ENCODE measurements at places on chromosomes 16 and 17.

- no peak for DNase-seq
Measured at GRCh38 chr17:74579900-74580299, 12.2 kb downstream of the CD300LD start.

DNA sequence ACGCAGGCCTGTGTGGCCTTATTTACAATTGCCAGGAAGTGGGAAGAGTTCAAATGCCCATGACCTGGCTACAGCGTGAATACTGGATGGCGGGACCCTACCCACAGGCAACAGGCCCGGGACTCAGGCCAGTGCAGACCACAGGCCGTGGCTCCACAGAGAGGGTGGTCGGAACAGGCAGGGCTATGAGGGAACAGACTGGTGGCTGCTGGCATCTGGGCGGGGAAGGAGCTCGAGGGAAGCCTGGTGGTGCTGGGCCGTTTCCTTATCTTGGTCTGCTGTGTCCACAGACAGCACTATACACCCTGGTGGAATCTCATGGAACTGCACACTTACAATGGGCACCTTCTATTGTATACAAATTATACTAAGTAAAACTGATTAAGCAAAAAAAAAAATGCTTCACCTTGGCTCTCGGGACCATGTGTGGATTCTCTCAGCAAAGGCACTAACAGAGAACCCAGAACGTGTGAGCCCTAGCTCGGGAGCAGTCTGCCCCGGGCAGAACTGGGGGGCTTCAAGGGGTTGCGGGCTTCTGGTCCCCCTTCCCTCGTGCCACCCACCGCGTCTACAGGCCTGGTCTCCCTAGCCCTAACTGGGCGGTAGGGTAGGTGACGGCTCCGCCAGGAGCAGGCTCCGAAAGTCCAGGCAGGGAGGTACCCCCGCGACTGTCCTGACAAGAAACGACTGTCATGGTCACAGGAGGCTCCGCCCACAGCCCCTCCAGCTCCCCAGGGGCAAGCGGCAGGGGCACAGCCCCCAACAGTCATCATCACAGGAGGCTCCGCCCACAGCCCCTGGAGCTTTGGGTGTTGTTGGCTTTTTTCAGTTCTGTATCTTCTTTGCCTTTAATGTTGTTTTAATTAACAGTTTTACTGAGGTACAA, 21.8 kb downstream of the CEP131 start:
- peak; percentile 41 for DNase-seq

GRCh38 chr17:40158438-40159013, 18.2 kb downstream of the CASC3 start:
- DNase-seq: no peak

DNA sequence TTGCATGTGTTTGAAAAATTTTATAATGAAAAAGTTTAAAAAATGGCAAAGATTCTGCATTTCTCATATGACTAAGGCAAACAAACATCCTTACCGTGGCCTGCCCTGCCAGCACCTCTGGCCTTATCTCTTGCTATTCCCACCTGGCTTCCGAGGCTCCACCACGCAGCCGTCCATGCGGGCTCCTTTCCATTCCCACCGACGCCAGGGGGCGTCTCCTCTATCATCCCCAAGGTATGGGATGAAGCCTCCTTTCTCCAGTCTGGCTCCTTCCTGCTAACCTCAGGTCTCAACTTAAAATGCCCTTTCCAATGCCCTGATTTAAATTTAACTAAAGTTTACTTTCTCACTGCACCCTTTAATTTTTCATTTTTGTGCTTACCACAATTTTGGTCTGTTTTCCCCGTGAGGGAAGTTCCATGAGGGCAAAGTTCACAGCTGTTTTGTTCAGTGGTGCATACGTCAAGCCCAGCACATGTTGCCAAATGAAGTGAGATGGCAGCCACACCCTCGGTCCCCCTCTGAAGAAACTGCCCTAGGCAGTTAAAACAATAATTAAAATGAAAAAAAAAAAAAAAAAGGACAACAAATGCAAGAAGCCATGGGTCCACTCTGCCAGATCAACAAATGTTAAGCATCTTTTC, 13.3 kb upstream of the SDK2 start:
- DNase-seq: peak; percentile 46

- DNase-seq: peak; percentile 63
Measured at GRCh38 chr17:75288770-75289114, 491 bp downstream of the SLC25A19 start.

DNA sequence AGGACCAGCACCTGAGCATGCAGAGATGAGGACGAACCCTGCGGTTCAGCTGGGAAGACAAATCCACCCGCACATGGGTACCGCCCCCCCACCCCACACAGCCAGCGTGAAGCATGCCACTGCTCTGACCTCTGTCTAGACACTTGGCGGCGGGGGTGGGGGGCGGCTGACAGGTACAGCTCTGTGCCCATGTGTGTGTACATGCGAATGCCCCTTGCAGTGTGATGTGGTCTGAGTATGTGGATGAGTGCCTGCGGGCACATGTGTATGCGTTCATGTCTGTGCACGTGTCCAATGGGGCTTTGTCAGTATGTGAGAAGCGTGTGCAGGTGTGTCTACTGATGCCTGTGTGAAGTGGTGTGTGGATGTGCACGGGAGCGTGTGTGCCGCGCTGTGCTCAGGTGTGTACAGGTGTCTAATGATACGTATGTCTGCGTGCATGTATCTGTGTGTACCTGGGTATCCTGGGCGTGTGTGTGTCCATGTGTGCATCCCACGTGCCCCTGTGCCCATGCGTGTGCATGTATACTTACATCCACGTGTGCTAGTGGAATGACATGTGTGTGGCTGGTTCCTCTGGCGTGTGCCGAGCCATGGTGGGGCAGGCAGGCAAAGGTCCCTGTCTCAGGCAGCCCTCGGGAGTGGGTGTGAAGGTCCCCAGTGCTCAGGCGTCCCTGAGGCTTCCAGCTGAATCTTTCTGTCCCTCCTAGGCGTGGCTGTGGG, 636 bp upstream of the RAP1GAP2 start:
- no peak for DNase-seq

Measured in stimulated activated CD8-positive, alpha-beta memory T cell treated with anti-CD3 and anti-CD28 coated beads, Interleukin-4, amount 100 ng/mL, for 48 hours (primary cell).